Transverse colon (tissue), 4 donors: ENCODE measurements at places on chromosomes 4 and X. TPM values are rescaled to one million over a fixed set of nuclear protein-coding genes. Genes with fewer than 3 reads are reported as not detected.

- H3K4me3 ChIP-seq = no peak overlapping the region
- no peaks in the 10 kb centered on the region for H3K4me1 ChIP-seq
- no peak for DNase-seq
- H3K27ac ChIP-seq = peak overlapping the region; percentile 93
- no peaks in the 10 kb centered on the region for H3K27me3 ChIP-seq
Measured at GRCh38 chrX:119684916-119685224, 8.1 kb downstream of the SEPTIN6 start.

- H3K27me3 ChIP-seq = no peaks in the 10 kb centered on the region
- H3K36me3 ChIP-seq = no peaks in the 10 kb centered on the region
- no peak for DNase-seq
- no peak overlapping the region for H3K4me3 ChIP-seq
Measured at GRCh38 chr4:12897954-12898353, 586.2 kb downstream of the RAB28 start.

- peaks cover 6% of the 10 kb centered on the region for H3K4me1 ChIP-seq
- no peaks in the 10 kb centered on the region for H3K36me3 ChIP-seq
- peak overlapping the region; percentile 6 for H3K4me3 ChIP-seq
- peaks cover 56% of the 10 kb centered on the region for H3K27me3 ChIP-seq
- DNase-seq = no peak
Measured at GRCh38 chr4:141130947-141131605, 2.2 kb downstream of the RNF150 start.

- H3K4me1 ChIP-seq = no peaks in the 10 kb centered on the region
- no peaks in the 10 kb centered on the region for H3K36me3 ChIP-seq
- DNase-seq = no peak
- H3K4me3 ChIP-seq = no peak overlapping the region
- no peak overlapping the region for H3K27ac ChIP-seq
Measured at GRCh38 chr4:59455751-59456150, 1744.4 kb upstream of the ADGRL3 start.

- H3K27ac ChIP-seq = no peak overlapping the region
- DNase-seq = no peak
- no peaks in the 10 kb centered on the region for H3K4me1 ChIP-seq
- H3K27me3 ChIP-seq = no peaks in the 10 kb centered on the region
- H3K36me3 ChIP-seq = no peaks in the 10 kb centered on the region
- no peak overlapping the region for H3K4me3 ChIP-seq
Measured at GRCh38 chrX:154120567-154120966, 23.1 kb upstream of the MECP2 start.

The SMC1A gene
- 67.3 TPM for total RNA-seq
